Activated T-cell treated with anti-CD3 and anti-CD28 coated beads for 48 hours (primary cell): ENCODE measurements at places on chromosomes 12 and 14.

GRCh38 chr12:103139876-103140275 lies 182.4 kb downstream of the ASCL1 start:
- DNase-seq = no peak

GRCh38 chr12:10562306-10562933 lies 51.0 kb downstream of the MAGOHB start:
- no peak for DNase-seq

GRCh38 chr12:54215989-54216796 lies 27.4 kb upstream of the SMUG1 start:
- no peak for DNase-seq

DNA sequence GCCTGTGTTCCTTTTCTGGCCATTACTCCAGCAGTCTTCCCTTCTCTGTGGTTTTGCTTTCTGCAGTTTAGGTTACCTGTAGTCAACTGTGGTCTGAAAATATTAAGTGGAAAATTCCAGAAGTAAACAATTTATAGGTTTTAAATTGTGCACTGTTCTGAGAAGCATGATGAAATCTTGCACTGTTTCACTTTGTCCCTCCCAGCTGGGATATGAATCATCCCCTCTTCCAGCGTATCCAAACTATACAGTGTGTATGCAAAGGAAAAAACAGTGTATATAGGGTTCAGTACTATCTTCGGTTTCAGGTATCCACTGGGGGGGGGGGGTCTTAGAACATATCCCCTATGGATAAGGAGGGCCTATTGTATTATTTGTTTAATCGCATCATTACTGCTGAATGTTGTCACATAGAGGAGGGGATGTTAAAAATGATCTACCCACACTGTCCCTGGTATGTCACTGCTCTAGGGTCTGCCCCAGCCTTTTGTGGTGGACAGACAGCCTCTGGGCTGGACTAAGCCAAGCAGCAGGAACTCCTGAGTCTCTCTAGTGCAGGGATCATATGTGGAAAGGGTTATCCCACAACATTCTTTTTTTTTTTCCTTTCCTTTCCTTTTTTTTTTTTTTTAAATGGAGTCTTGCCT lies 109.1 kb upstream of the MAX start:
- no peak for DNase-seq

DNA sequence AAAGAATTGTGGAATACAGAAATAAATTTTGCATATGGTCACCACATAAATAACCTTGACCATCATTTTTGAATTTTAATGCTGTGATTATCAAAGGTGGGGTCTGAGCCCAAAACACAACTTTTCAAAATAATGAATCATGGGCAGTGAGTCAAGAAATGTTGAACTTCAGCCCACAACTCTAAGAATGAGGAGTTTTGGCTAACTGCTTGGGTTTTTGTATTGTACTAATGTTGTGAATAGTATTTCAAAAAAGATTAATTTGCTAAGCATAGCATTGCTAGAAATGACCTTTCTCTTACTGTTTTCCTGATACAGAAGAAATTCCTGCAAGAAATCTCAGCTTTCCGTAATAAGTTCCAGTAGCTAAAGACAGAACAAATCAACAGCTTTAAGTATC lies 24.4 kb upstream of the YARS2 start:
- no peak for DNase-seq
